ENCODE measurements at places on chromosomes 3 and 15.

- DNase-seq = no peak
Measured at GRCh38 chr3:23740517-23740965, 65.2 kb upstream of the UBE2E1 start.

DNA sequence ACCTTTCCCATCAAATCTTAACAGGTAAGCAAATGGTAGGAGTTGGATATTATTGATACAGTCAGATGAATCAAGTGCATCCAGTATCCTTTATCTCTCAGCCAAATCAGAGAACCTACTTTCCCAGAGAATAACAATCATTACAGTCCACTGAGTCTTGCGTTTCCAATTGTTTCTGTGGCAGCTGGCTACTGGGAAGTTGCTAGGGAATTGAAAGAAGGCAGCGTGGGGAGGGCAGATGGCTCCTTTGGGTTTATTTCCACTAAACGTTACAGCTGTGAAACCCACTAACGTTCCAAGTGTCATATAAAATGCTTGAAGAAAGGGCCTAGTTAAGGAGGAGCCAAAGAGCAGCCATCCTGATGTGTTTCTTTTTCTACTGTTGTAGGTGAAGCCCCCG, 78.4 kb downstream of the WDR72 start:
- no peak for DNase-seq

- no peak for DNase-seq
Measured at GRCh38 chr15:60095711-60096110, 91.6 kb downstream of the FOXB1 start.

- DNase-seq = no peak
Measured at GRCh38 chr3:172616031-172616461, 92.8 kb upstream of the TNFSF10 start.

- no peak for DNase-seq
Measured at GRCh38 chr15:83396101-83396500, 51.0 kb upstream of the SH3GL3 start.

- DNase-seq = no peak
Measured at GRCh38 chr3:33433843-33434242, 6.4 kb downstream of the UBP1 start.

GRCh38 chr3:35528728-35529127, 110.6 kb upstream of the ARPP21 start:
- DNase-seq = no peak

GRCh38 chr3:141127344-141128125, 76.4 kb downstream of the SPSB4 start:
- no peak for DNase-seq

GRCh38 chr3:171350364-171350763, 109.8 kb downstream of the TNIK start:
- DNase-seq = no peak

Measured in SK-N-MC (cell line).